ENCODE measurements at places on chromosomes 11 and 22.

DNA sequence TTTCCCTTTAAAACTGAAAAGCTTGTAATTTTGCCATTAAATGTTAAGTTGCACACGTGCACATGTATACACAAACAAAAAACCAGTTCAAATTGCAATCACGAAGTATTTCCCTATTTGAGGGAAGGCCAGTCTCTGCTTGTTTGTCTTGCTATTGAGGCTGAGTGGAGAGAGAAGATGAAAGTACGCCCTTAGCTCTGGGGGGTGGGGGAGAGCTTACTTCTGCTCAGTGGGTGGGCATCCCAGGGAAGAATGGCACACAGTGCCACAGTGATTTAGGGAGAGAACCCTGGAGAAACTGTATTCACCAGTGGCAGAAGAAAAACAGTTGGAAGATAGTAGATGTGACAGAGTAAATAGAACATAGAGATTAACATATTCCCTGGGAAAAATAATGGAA is 8.7 kb downstream of the YAP1 start:
- peak; percentile 74 for DNase-seq

- no peak for DNase-seq
Observed at GRCh38 chr22:46007848-46008261, 30.9 kb upstream of the WNT7B start.

DNA sequence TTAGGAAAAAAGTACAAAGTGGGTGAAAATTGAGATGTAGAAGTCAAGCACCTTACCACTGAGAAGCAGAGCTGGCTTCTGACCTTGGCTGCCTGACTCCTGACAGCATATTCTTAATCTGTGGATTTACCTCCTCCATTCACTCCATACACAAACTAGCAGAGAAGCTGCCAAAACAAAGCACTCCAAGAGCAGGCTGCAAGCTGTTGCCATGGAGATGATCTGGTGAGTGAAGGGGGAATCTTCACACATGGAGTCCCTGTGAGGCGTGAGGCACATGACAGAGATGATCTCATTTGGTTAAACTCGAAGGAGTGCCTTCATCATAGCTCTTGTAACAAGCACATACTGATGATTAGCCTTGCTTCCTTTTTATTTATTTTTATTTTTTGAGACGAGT is 16.1 kb downstream of the COMMD9 start:
- peak; percentile 60 for DNase-seq

- DNase-seq, result no peak
Observed at GRCh38 chr11:18315893-18316292, 6.0 kb downstream of the HPS5 start.

DNA sequence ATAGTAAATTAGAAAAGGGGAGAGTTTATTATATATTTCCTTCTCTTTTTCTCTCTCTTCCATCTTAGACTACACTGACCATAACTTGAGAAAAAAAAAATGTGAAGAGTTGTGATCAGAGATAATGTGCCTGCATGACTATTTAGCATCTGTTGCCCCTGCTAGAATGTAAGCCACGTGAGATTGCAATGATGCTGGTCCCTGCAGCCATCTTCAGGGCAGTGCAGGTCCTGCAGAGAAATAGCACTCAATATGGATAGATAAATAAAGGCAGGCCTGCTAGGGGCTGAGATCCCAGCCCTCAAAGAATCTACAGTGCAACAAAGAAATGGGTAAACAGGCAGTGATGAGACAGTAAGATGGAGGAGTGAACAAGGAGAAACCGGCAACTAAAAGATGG is 7.8 kb upstream of the DKK3 start:
- no peak for DNase-seq

Data from neural progenitor cell (in vitro differentiated cells).